ENCODE measurements at places on chromosomes 11 and 22.

DNA sequence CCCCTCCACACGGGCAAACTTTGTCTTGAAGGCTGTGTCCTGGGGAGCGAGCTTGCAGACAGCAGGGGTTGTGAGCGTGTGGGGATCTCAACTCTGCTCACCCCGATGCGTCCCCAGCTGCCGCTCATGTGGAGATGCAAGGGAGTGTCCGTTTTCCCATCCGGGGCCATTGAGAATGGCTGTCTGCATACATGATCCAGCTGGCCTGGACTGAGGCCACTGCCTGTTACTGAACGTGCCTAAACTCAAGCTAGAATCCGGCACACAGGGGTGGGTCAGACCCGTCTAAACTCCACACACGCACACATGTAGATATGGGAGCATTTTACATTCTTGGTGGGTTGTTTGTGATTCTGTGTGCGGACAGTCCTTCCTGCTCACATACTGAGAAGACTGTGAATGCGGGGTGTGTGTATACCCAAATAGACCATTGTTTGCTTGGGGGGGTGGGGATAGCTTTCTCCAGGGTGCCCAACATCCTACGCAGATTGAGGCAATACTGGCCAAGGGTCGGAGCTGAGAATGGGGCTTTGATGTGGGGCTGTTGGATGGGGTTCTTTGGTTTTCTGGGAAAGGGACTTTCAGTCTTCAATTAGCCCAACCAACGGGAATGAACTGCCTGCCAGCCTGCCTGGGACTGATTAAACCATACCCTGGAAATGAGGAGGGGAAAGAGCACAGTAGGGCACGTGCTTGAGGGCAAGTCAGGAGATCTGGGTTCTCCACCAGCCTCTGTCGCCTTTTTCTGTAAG is 60.4 kb downstream of the ST3GAL4 start:
- no peak for DNase-seq

DNA sequence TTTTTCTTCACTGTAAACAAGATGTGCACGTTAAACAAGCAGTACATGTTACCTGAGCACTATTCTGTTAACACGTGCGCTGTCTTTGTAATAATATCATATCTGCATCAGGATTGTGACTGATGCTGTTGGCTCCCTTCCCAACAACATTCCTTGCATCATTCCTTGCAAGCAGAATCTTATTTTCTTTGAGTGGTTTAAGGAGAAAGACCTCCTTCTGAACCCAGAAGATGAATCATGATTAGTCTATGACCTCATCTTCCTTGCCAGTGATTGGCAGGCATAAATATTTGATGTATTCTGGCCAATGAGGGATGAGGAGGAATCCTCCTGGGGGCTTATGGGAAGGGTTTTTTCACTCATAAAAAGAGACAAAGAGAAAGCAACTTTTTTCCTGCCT is 46.2 kb downstream of the C11orf71 start:
- DNase-seq, result no peak

GRCh38 chr11:12120031-12121008 is 9.9 kb downstream of the MICAL2 start:
- DNase-seq, result no peak

DNA sequence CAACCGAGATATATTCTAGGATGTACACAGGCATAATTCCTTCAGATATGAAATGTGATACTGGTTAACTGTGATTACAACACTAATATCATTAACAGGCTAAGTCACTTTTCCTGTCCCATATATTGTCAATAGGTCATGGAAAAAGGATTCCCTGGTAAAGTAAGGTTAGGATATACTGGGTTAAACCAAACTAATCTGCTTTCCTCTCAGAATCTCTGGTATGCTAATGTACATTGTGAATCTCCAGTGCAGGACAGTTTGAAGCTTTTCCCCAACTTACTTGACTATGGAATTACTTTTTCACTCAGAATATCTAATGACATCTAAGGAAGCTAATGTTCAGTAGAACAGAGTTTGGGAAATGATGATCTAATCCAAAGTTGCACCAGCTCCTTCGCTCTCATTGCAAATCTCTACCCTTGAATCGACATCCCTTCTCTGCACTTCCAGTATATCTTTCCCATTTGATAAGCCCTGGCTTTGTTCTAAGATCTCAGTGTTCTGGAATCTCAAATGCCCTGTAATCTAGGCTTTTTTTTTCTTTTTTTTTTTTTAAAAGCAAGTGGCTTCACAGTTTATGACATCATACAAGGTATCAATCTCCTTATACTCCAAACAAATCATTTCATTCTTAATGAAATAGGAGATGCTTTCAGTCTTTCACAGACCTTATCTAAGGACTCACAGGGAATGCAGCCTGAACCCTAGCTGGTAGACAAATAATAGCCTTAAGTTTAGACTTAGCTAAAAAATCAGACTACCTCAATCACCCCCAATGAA is 43.8 kb downstream of the COPB1 start:
- DNase-seq, result no peak

DNA sequence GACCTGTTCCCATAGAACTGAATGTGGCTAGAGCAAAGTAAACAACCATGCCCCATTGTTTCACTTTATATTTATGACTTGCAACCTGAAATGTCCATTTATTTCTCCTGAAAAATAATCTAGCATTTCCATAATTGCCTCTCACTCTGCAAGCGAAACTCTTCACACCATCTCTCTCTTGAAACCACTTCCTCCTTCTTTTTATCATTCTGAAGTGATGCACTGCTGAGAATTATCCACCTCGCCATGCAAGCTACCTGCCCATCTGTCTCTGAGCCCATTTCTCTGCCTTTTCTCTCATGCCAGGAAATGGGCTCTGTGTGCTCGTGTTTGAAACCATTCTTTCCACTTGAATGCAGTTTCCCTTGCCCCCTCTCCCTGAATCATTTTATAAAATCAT is 13.5 kb downstream of the MRGPRX3 start:
- no peak for DNase-seq

DNA sequence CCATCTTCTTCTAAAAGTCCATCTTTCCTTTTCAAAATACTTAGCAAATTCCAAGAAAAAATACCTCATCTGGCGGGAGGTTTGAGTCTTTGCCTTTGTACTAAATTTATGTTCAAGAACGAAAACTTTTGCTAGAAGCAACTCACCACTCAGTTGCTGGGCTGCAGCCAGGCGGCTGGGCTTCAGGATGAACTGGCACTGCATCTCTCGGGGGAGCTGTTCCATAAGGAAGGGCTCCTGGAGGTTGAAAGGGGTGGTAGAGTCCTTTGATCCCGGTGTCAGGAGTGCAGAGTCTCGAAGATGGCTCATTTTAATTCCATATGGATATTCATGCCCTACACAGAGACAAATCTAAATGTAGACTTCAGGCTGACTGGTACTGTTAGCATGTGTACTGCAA is 105.8 kb downstream of the ARHGAP20 start:
- DNase-seq, result no peak
